ENCODE measurements at places on chromosomes 4 and X.

GRCh38 chr4:57850141-57850540 lies 740.0 kb upstream of the IGFBP7 start:
- no peak for DNase-seq

DNA sequence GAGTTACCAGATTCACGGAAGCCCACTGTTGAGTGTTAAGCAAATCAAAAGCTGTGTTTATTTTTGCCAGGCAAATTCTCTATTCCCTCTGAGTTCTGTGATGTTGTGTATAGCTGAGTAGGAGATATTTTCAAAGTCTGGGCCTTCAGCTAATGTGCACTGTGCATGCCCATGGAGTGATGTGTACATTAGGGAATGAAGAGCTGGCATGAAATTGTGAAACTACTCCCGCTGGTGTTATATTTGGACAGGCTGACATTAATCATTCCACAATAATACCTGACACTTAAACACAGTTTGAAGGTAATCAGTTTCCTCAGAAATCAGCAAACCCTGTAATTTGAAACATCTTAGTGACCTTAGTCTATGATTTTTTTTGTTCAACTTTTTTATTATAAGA lies 88.1 kb upstream of the MBNL3 start:
- DNase-seq = no peak

GRCh38 chr4:17665346-17665745 lies 50.9 kb downstream of the MED28 start:
- no peak for DNase-seq

DNA sequence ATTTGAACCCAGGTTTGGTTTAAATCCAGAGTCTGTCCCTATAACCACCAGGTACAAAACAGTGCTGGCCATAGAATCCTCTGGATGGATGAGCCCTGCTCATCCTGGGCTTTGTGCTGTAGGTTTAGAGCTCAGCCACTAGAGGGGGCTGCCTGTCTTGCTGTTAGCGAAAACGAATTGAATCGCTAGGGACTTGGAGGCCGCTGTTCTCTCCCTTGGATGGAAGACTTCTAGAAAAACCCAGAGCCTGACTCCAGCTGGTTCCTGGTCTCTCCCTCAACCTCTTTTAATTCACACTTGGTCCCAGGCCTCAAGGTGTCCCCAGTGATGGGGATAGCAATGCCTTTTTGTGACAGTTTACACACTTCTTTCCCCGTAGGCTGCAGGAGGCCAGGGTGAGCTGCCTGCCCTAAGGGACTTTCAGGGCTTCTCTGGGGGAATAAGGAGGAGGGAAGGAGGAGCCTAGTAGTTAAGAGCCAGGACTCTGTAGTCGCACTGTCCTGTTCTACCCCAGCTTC lies 8.7 kb downstream of the RIPPLY1 start:
- DNase-seq = peak; percentile 34

DNA sequence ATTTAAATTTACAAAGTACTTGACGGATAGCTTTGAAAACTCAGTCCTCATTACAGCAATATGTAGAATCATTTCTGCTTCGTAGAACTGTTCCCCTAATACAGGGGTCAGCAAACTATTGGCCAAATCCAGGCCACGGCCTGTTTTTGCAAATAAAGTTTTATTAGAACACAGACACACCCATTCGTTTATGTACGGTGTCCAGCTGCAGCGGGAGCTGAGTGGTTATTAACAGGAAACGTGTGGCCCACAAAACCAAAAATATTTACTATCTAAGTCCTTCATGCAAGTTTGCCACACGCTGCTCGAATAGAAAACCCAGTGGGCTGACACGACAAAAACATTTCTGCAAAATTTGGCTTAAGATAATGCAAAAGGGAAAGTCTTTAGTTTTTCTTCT lies 146.5 kb downstream of the AFAP1 start:
- no peak for DNase-seq
